Tongue (tissue), 3 donors: ENCODE measurements at places on chromosomes 4 and X.

- DNase-seq = no peak
Observed at GRCh38 chr4:42453612-42454011, 56.3 kb downstream of the SHISA3 start.

DNA sequence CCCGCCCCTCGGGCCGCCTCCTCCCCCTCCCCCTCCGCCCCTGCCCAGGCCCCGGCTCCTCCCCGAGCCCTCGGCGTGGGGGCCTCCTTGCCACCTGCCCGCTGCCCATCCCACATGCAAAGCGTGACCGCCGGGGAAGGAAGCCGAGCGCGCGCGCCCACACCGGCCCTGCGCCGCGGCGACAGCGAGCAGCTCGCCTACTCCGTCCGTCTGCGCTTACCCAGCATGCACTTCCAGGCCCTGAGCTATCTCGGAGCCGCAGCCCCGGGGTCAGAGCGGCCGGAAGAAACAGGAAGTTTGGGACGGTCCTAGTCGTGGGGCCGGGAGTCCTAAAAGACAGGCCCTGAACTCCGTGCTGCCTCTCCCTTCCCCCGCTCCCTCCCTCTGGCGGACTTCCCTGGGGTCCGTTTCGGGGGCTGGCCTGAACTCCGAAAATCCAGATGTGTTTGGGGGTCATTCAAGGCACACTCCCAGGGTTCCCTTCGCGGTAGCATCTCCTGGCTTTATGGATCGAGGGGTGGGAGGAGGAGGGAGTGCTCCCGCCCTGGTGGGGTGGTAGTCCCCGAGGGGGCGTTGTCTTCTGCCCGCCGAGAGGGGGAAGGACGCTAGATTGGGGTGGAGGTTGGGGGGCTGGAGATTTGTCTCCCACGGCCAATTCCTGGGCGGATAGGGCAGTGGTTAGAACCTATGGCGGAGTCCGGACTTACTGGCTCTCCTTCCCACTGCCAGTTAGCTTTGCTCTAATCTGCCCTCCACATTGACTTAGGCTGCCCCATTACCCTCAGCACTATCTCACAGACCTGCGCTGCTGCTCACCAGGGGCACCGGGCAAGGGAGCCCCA lies 25.0 kb upstream of the BCORL1 start:
- DNase-seq = peak; percentile 72

DNA sequence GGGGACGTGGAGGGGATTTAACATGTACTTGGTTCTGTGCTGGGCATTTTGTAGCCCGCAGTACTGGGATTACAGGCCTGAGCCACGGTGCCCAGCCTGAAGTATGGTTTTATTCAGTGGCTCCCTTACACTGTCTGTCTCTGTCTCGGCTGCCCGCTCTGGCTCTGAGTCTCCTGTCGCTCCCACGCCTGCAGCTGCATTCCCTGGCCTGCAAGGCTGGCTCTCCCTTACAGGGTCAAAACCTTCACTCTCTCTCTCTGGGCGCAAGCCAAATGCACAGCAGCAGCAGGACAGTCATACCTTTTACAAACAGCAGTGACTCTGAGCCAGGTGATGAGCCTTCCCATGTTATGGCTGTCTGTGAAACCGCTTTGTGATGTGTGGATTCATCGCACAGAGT lies 72.1 kb downstream of the HTRA3 start:
- peak; percentile 64 for DNase-seq

DNA sequence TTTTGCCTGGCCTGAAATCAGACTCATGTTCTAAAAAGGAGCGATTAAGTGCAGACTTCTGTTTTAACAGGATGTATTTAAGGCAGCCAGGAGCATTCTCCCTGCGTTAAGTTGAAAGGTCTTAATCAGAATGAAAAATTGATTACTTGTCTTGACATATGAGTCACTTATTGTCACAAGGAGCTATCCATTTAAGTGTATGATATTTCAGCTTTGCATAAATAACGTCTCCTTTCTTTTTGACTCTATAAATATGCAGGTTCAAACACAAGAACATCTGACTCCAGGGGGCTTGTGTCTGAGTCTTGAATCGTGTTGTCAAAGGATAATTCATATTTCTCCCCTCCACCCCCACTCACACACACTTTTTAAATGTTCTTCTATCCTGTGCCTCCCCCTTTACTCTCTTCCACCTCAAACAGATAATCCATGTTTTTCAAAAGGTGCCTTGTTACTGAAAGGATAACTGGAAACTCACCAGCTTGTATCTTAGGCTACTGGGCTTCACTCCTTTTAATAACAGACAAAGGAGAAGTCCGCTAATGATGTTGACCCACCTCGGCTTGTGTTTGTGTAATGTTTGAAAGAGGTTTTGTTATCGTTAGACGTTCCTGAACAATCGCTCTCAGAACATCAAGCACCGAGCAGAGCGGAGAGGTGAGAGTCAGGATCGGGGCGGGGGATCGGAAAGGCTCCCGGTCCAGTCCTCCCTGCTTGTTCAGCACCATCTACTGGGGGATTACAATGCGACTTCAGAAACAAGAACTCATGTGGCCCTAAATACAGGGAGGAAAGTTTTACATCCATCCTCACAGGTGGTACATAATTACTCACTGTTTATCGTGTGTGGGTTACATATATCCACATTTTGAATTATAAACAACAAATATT lies 107.5 kb upstream of the RPL34 start:
- DNase-seq = peak; percentile 78

DNA sequence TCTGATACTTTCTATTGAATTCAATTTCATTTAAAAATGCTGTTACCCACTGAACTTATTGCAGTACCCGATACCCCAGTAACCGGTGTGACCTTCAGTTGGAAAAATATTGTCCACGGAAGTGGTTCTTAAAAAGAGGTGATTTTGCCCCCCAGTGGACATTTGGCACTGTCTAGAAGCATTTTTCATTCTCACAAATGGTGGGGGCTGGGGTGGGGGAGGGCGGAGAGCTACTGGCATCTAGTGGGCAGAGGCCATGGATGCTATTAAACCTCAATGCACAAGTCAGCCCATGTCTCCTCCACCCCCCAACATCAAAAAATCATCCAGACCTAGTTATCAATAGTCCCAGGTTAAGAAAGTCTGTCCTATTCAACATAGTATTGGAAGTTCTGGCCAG lies 19.6 kb upstream of the CHM start:
- no peak for DNase-seq

DNA sequence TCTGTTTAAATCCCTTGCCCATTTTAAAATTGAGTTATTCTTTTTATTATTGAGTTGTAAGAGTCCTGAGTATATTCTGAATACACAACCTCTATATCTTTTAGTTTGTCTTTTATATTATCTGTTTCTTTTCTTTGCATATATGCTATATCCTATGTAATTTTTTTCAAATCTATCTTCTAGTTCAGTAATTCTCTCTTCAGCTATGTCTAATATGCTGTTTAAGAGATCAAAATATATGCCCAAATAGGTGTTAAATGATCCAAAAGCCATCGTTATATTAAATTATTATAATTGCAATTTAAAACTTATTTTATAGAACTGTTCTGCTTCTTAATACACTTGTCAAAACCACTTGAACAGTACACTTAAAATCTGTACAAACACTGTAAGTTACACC lies 107.4 kb upstream of the TSPAN5 start:
- DNase-seq = no peak

GRCh38 chrX:65598559-65599147 lies 64.1 kb upstream of the LAS1L start:
- no peak for DNase-seq

DNA sequence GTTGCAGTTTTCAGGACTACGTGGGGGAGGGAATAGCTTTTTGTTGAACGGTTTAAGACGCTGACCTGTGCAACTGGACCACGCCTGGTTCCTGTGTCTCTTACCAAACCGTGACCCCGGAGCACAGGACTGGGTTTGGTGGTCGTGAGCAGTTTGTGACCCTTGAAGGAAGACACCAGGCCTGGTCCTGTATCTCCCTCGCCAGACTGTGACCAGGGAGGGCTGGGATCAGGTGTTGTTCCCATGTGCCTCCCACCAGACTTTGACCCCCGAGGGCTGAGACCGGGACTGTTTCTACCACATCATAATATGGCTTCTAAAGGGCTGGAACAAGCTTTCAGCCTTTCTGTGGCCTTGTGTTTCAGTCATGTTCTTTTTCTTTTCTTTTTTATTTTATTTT lies 683 bp downstream of the EBP start:
- no peak for DNase-seq

DNA sequence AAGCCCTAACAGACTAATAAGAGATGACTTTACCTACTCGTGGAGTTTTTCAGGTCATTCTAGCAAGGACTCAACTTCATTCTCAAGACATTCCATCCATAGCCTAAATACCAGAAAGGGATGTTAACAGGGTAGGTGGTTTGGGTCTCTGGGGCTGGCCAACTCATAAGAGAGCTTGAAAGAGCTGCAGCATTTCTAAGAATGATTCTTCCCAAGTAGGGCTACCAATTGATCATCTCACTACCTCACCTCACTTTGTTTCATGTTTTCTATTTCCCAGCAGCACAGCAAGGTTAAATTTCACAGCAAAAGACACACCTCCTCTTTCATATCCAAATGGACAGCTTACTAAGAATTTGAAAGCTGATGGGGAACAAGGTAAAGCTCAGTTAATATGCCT lies 614.8 kb upstream of the DIPK2B start:
- DNase-seq = no peak

GRCh38 chr4:68494688-68495087 lies 47.4 kb downstream of the TMPRSS11E start:
- DNase-seq = no peak
